T follicular helper cell (primary cell): ENCODE measurements at places on chromosomes 11 and 22.

DNA sequence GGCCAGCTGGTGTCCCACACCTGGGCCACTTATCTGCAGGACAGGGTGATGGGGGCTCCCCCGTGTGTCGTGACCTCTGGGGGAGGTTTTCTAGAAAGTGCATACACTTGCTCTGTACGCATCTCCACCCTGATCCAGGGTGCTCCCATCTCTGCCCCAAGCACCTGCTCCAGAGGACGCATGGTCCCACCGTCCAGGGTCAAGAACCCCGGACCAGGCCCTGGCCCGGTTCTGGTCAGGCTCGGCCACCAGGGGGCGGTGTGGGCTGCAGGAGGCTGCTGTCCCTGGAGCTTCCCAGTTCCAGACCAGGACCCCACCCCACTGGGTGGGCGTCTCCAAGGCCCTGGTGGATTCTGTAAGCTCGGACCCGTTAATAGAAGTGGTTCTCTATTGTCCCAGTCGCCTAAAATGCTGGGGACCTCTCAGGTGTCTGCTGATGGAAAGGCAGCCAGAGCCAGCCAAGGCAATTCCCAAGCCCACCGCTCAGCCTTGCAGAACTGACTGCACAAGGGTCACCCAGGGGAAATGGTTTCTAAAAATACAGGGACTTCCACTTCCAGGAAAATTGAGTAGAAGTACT is 34.7 kb upstream of the SEPTIN5 start:
- peak; percentile 19 for DNase-seq

- no peak for DNase-seq
Observed at GRCh38 chr11:100438376-100438775, 248.7 kb upstream of the ARHGAP42 start.

DNA sequence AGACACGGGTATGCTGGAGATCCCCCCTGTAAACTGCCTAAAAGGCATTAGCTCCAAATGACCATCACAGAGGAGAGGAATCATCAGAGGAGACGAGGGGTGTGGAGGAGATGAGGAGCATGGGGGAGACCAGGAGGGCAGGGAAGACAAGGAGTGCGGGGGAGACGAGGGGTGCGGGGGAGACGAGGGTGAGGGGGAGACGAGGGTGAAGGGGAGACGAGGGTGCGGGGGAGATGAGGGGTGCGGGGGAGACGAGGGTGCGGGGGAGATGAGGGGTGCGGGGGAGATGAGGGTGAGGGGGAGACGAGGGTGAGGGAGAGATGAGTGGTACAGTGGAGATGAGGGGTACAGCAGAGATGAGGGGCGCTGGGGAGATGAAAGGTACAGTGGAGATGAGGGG is 17.5 kb upstream of the GAL start:
- no peak for DNase-seq

DNA sequence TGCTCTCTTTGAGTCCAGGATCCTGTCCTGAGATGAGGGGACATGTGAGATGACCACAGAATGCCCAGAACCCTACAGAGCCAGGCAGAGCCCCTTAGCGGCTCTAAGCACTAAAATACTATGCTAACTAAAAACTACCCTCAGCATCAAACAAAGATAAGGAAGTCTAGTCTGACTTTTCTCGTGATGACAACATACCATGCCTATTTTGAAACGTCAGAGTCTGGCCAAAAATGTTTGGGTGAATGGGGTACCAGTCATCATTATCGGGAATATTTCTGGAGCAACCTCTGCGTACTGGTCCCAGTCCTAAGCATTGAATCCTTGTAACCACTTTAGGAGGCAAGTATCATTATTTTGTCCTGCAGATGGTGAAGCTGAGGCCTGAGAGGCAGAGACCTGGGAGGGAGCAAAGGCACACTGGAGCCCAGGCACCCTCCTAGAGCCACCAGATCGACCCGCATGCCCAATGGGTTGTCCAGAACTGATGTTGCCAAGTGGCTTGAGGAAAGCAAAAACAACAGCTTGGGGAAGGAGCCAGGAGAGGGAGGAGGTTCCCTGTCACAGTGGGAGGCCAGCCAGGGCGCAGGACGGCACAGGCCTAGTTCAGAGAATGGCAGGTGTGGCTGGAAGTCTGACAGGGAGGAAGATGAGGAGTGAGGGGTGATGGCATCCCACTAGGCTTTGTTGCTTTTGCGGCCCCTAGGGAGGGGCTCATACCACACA is 7.2 kb upstream of the OSM start:
- no peak for DNase-seq

DNA sequence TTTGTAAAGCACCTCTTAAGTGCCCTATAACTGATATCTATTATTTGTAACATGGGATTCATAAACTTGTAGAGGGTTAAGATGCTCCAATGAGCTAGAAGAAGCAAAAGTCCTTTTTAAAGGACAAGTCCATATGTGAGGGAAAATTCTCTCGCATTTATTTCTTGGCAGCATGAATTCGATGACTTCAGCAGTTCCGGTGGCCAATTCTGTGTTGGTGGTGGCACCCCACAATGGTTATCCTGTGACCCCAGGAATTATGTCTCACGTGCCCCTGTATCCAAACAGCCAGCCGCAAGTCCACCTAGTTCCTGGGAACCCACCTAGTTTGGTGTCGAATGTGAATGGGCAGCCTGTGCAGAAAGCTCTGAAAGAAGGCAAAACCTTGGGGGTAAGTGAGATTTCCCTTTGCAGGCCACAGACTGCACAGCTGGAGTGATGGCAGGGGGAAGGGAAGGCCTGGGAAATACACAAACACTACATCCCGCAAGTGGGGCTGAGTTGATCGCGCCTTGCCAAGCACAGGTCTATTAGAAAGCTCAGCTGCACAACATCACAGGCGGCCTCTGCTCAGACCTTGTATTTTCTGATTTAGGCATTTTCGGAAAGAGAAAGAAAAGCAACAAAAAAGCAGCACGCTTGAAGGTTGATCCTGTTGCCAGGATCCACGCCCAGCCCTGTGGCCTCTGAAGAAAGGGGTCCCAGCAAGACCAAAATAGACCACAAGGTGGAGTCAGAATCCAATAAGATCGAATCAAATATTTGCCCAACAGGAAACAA is 1.5 kb downstream of the MS4A8 start:
- DNase-seq, result no peak

DNA sequence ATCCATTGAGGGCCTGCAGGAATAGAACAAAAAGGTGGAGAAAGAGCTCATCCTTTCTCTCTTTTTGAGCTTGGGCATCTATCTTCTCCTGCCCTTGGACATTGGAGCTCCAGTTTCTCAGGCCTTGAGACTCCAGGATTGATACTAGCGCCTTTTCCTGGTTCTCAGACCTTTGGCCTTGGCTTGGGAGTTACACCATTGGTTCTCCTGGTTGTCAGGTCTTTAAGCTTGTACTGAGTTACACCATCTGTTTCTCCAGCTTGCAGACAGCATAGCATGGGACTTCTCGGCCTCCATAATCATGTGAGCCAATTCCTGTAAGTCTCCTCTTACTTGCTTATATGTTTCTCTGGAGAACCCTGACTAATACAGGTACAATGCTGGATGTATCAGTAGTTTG is 72.6 kb downstream of the GRK3 start:
- DNase-seq, result no peak

GRCh38 chr11:71266114-71266833 is 13.9 kb upstream of the SHANK2 start:
- DNase-seq, result no peak

DNA sequence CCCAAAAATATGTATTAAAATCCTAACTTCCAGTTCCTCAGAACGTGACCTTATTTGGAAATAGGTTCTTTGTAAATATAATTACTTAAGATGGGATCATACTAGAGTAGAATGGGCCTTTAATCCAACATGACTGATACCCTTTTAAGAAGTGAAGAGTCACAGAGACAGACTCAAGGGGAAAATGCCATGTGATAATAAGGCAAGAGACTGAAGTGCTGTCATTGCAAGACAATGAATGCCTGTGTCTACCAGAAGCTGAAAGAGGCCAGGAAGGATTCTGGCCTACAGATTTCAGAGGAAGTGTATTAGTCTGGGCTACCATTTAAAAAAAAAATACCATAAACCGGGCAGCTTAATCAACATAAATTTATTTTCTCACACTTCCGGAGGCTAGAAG is 85.9 kb upstream of the LRRC55 start:
- no peak for DNase-seq

DNA sequence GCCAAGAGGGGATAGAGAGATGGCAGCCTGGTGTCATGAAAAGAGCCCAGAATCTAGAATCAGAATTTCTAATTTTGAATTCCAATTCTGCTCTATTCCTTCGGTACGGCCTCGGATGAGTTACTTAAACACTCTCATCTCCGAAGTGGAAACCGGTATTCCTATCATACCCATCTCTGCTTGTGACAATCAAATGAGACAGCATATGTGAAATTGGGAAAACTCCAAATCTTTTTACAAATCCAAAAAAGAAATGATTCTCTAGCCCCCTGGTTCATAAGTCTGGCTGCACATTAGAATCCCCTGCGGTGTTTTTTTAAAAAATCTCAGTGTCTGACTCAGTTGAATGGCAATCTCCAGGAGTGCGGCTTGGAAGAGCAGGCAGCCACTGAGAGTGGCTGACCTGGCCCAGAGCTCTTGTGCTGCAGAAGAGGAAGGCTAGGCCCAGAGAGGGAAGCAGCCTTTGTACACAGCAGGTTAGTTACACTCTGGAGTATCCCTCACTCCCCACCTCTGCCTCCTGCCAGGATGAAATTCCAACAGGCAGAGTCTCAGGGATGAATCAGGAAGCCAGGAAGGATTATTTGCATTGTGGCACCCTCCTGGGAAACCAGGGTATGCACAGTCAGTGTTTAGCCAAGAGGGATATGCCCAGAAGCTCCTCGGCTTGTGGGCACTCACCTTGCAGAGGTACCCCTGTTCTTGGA is 93.6 kb upstream of the ISX start:
- DNase-seq, result no peak

DNA sequence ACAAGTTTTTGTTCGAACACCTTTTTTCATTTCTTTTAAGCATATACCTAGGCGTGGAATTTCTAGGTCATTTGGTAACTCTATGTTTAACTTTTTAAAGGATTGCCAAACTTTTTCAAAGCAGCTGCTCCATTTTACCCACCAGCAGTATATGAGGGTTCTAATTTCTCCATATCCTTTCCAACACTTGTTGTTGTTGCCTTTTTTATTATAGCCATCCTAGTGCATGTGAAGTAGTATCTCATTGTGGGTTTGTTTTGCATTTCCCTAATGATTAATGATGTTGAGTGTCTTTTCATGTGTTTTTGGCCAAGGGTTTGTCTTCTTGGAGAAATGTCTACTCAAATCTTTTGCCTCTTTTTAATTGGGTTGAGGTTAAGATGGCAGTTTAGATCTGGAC is 24.5 kb downstream of the CSTPP1 start:
- DNase-seq, result no peak

DNA sequence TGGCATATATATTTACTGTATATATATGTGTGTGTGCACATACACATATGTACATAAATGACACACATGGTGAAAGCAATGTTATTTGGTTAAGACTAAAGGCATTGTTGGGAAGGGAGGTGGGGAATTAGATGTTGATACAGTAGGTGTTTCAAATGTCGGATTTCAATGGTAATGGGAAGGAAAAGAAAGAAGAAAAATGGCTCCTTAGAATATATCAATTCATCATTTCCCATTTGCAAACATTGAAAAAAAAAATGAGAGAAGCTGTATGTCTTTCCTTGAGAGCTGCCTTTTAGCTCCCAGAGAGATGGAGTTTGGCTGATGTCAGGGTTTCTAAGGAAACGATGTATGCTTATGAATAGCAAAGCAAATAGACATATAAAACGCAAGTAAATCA is 33.4 kb upstream of the ATXN10 start:
- DNase-seq, result no peak

DNA sequence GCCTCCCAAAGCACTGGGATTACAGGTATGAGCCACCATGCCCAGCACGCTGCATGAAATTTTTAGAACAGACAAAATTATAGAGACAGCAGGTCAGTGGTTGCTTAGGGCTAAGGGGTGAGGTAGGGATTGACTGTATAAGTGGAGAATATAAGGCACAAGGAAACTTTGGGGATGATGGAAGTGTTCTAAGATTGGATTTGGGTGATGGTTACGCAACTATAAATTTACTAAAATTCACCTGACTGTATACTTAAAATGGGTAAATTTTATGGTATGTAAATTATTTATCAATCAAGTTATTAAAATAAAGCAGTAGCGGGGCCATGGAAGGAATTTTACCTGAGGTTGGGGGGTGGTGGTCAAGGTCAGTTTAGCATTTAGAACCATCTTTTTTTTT is 16.4 kb upstream of the POLD3 start:
- no peak for DNase-seq

DNA sequence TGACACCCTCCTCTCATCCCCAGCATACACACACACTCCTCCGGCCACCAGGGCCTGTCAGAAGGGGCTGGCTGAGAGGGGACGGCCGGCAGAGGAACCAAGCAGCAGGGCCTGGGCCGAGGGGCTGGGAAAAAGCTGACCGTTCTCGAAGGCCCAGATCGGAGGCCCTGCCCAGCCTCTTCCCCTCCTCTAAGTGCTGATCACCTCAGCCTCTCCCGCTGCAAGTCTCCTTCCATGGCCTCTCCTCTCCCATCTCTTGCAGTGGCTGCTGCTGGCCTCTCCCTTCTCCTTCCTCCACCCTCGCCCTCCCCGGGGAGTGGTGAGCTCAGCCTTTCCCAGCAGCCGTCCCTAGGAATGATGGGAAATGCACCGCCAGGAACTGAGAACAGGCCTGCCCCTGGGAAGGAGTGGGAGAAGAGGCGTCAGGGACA is 39.6 kb downstream of the ARRB1 start:
- DNase-seq, result no peak

DNA sequence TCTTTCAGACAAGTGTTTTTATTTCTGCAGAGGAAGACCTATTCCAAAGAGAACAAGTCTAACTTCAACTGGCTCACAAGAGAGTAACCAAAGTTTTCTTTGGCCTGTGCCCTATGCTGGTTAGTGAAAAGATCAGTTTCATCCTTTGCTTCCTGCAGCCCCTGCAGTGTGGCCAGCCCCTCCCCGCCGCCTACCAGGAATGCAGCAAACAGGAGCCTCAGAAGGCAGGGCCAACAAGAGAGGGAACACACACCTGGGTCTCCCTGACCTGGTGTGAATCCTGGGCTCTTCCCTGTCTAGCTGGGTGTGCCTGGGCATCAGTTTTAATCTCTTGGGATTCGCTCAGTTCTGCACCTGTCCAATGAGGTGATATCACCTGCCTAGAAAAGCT is 21.5 kb upstream of the SCARF2 start:
- DNase-seq, result no peak

DNA sequence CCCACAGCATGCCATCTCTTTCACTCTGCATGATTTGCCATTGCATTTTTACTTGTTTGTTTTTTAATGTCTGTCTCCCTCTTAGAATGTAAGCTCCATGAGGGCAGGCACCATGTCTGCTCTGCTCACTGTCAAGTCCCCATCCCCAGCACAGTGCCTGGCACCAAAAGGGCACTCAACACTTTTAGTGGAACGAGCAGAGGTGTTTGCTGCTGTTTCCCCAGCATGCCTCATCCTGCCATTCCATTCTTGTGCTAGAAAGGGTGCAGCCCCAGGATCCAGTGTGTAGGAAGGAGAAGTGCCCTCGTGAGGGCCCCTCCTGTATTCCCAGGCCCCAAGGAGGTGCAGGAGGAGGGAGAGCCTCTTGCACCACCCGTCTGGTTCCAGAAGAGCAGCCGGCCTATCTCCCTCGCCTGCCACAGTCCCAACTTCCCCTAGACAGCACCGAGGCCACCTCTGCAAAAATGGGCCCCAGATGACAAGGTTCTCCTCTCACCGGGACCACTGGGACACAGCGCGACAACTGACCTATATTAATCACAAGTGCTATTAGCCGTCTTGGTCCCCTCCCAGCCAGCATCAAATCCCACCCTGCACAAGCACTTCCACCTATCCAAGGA is 33.3 kb upstream of the CACNG2 start:
- no peak for DNase-seq
